ENCODE measurements at places on chromosomes 6 and 20. TPM values are rescaled to one million over a fixed set of nuclear protein-coding genes. Genes with fewer than 3 reads are reported as not detected.

BEND3 gene
- 1.7 TPM for total RNA-seq

DNA sequence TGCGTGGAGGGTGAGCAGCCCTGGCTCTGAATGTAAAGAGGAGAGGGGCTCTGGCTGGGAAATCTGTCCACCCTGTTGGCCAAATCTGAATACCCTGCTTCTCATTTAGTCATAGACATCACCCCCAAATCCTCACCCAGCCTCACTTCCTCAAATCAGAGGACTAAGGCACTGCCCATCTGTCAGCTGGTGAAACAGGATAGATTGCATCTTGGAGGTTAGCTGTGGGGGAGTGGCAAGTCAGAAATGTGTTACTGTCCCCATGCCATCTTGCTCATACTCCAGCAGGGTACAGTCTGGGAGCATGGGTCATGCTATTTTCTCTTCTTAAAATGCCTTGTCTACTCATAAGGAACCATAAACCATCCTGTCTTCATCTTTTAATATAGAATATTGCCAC, 9.5 kb upstream of the DTNBP1 start:
- no peak for DNase-seq

DNA sequence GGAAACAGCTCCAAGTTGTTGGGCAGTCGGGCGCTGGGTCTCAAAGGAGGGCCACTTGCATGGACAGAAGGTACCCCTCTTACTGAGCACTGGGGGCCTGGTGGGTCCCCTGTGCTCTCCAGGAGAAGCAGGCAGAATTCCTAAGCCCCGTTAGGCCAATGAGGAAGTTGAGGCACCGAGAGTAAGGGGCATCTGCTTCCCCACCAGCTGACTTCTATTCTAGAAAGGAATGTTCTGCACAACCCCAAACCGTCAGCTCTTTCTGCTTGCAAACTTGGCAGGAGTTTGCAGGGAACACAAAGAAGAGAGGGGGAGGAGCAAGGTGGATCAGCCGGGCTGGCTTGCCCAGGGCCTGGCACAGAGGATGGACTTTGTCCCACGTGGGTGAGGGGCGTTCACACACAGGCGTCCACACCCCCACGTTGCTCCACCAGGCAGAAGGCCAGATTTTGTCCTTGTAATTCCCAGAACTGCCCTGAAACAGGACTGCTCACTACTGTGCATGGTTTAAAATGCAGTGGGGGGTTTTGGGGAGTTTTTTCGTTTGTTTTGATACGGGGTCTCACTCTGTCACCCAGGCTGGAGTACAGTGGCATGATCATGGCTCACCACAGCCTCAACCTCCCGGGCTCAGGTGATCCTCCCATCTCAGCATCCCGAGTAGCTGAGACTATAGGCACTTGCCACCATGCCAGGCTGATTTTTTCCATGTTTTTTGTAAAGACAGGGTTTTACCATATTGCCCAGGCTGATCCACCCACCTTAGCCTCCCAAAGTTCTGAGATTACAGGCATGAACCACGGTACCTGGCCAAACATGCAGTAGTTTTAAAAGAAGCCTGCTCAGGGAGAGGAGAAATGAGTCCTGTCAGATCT, 93.3 kb downstream of the SNX5 start:
- peak; percentile 72 for DNase-seq

RSPO3 gene
- total RNA-seq = 1.4 TPM

SLC17A1 gene
- total RNA-seq = 11.1 TPM

- no peak for DNase-seq
These were observed 227.1 kb downstream of the RFPL4B start for GRCh38 chr6:112574190-112574589.

GRCh38 chr6:162727322-162728182, at the start of the genes PACRG and PRKN:
Gene PACRG, plus strand, starts transcription at chr6:162727974.
Gene PRKN, minus strand, starts transcription at chr6:162727766.
- DNase-seq = peak; percentile 98

- no peak for DNase-seq
These were observed 114.4 kb downstream of the CEBPB start for GRCh38 chr20:50304923-50305635.

- DNase-seq = no peak
These were observed 194.3 kb upstream of the SMLR1 start for GRCh38 chr6:130632897-130633296.

- DNase-seq = no peak
These were observed 8.8 kb downstream of the CDKAL1 start for GRCh38 chr6:20542927-20543602.

DNA sequence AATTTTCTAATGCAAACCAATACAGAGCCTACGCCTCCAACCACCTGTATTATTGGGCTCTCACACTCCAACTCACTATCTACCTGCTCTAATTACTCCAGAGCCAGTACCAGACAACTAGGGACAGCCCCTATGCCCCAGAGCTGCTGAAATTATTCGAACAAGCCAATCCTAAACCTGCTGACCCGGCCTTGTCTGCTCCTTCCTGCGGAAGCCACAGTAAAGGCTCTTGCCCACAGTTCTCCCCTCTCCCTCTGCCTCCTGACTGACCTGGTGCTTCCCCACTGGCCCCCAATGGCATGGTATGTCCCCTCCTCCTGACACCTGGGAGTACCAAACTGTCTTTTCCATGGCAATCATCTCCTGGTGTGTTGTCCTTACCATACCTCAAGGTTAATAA, 4.1 kb upstream of the TOX2 start:
- no peak for DNase-seq

OLIG3 gene
- not detected for total RNA-seq

GRCh38 chr6:4979426-4979825, 24.4 kb downstream of the RPP40 start:
- DNase-seq = no peak

DNA sequence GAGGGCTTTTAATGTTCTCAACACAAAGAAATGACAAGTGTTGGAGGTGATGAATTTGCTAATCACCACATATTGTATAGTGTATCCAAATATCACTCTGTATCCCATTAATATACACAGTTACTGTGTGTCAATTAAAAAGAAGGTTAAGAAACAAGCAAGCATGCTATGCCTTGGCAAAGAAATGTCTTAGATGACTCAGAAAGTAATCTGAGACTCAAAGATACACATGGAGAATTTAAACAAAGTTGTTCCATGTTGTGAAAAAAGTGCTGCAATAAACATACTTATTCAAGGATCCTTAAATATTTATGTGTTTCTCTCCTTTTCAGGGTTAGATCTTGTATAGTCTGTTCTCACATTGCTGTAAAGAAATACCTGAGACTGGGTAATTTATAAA, 300.9 kb downstream of the DHX35 start:
- no peak for DNase-seq

DNA sequence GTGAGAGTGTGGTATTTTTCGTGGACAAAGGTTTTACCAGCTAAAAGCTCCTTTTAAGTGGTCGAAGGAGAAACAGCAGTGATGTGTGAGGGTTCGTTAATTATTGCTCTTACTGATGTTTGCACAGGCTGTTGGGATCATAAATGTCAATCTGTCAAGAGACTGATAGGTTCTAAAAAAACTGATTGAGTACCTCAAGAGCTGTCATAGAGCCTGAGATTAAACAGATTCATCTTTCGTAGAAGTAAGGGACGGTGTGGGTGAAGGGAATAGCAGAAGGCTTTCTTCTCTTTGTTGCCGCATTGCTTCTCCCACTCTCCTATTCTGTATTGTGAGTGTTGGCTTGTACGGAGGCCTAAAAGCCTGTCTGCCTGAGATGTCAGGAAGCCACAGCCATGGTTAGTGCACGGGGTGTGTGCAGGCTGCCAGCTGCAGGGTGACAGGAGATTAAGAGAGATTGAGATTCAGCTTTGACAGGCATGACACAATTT, 291.0 kb downstream of the ZFAND3 start:
- DNase-seq = no peak

- DNase-seq = no peak
These were observed 23.5 kb downstream of the SNAP25 start for GRCh38 chr20:10242166-10242565.

SNX9 gene
- 20.0 TPM for total RNA-seq

DNA sequence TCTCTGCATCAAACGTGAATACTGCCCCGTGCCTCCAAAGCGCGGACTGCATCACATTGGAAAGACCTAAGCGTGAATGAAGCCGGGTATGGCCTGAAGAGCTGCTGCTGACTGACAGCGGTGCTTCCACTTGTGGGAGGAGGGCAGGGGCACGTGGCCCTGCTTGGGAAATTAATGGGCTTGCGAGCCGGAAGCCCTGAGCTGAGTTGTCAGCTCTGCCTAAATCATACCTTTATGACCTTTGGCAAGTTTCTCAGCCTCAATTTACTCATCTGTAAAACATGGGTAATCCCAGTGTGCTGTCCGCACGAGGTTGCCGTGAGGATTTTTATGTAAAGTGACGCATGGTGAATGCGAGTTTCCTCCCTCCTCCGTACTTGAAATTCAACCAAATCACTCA, 67.0 kb upstream of the FOXQ1 start:
- no peak for DNase-seq

- DNase-seq = no peak
These were observed 29.9 kb downstream of the FBXO5 start for GRCh38 chr6:152952866-152953509.

HTR1E gene
- not detected for total RNA-seq

- no peak for DNase-seq
These were observed 19.0 kb upstream of the EXOC2 start for GRCh38 chr6:711925-712324.

DNA sequence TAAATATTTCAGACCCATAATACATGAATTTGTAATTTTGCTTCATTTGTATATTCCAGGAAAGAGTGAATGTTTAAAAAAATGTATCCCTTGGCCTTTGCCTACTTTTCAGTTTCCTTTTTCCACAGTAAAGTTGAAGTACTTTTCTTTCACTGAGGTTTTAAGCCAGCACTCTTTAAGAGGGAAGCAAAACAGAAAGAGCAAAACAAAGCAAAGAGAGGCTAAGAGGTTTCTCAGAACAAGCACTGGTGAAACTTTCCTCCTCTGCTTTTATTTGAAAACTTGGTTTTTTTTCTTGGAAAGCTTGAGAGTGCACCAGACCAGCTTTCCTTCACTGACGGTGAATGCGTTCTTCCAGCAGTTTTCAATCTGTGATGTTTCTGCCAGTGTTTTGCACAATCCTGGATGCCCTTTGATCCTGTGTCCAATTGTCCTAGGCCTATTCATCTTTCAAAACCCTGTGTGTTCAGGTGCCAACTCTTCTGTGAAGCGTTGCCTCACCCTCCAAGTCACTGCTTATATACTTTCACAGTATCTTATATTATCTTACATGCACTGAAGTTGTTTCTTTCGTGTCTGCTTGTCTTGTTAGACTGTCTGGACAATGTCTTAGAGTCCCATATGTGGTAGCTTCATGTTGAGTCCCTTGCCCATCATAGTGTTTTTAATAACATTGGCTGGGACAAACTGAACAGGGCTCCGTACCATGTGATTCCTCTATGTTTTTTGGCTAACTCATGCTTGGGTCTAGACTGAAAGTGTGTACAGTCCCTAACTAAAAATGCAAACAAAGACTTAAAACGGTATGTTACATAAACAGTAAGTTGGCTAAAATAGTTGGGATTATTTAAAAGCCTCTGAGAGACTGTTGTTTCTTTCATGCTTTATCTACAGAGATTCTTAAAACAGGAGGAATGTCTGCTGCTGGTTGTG, 1.9 kb downstream of the RNF217 start:
- DNase-seq = no peak

LY6G6F gene
- total RNA-seq = 3.2 TPM

DNA sequence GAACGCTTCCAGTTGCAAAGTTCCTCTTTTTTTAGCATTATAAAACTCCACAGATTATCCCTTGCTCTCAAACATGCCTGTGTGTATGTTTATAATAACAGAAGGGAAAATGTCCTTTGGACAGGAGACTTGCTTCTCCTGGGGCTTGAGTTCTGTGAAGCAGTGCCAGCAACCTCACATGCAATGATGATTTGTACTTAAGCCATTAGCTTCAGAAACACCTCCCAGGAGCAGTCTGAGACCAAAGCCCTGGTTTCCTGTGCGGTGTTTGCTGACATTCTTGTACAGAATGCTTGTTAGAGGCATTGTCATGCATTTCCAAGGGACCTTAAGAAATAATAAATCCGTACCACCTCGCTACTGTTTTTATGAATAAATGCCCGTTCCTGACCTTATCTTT, 752.8 kb downstream of the CBLN4 start:
- DNase-seq = no peak

PROKR2 gene
- total RNA-seq = not detected

DNA sequence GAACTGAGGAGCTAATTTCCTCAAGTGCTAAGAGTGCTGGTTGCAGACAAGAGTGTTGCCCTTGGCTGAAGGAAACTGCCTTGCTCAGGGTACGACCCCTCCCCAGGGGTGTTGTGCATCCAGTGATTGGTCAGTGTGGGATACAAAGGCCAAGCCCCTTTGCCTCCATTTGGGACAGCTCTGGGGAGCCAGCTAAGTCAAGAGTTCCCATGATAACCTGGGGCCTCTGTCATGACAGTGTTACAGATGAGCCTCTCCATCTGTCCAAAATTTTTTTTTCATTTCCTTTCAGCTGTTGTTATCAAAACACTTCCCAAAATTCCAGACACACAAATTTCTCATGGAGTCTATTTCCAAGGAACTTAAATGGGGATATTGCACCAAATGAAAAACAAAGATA, 93.3 kb downstream of the HS3ST5 start:
- DNase-seq = no peak

DNA sequence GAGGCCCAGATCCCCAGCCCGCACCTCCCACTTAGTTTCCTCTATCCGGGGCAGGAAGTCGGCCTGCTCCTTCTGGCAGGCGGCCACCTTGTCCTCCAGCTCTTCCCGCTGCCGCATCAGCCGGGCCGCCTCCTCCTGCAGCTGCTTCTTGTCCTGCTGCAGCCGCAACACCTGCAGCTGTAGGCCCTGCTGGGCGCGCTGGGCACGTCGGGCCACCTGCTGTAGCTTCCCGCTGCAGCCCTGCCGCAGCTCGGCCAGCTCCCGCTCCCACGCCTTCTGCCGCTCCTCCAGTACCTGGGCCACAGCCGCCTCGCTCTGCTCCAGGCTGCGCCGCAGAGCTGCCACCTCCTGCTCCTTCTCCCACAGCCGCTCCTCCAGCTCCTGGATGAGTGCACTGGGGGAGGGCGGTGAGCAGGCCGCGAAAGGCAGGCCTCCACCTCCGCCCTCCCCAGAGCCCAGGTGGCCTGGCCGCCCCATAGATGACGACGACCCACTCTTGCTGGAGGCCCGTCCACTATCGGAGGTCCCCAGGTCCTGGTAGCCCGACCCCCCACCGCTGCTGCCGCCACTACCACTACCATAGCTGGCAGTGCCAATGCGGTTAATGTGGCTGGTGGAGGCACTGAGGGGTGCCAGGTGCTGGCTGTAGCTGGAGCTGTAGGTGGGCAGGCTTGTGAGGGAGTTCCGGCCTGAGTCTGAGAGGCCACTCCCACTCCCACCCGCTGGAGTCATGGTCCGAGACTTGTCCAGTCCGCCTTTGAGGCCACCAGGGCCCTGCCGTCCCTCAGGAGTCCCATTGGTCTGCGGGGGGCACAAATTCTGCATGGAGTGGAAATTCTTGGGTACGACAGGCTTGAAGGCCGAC, 6.0 kb upstream of the FASTKD5 start:
- DNase-seq = no peak

HLA-DRB5 gene
- total RNA-seq = 42.9 TPM

USP49 gene
- total RNA-seq = 1.8 TPM

NNAT gene
- total RNA-seq = not detected

DNA sequence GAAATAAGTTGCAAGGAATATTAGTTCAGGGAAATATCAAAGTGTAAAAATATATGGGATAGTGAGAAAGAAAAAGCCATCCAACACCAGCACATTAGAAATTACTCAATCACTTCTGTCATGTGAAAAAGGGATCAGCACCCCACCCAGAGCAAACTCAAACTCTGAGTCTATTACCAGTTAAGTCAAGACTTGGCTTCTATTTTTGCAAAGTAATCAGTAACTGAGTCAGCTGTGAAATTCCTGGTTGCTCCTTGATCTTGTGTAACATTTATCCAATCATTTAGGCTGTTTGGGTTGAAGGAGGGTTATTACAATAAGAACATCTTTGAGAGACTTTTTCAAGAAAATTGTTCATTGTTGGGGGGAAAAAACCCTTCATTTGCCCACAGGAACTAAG, 51.2 kb downstream of the SLC22A23 start:
- DNase-seq = no peak

Data from liver (tissue), 10 donors.